ENCODE measurements at places on chromosomes 11 and 22.
A peak's percentile ranks its signal among the peaks of the same experiment; 100 is the strongest.

DNA sequence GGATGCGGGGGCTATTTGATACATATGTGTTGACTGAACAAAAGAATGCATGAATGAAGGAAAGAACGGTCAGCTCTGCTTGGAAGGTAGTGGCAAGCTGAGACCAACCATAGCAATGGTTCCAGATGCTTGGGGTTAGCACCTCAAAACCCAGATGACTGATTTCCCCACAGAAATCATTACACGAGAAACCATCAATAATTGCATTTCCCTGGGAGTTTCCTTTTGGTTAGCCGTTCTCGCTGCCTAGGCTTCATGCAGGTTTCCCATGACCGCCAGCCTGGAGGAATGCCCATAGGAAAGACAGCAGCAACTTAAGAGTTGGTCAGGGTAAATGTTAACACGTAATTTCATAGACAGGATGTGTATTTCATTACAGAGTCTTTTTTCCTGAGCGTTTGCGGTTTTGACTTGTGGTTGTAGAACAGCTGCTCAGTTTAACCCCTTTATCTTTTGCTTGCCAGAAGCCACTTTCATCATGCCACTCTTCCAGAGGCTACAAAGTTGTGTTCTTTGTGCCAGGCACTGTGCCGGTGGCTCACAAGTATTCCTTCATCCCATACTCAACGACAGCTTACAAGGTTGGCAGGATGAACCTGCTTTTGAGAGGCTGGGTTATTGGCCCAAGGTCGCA, 2.8 kb downstream of the IL17RA start:
- peak; percentile 10 for DNase-seq

DNA sequence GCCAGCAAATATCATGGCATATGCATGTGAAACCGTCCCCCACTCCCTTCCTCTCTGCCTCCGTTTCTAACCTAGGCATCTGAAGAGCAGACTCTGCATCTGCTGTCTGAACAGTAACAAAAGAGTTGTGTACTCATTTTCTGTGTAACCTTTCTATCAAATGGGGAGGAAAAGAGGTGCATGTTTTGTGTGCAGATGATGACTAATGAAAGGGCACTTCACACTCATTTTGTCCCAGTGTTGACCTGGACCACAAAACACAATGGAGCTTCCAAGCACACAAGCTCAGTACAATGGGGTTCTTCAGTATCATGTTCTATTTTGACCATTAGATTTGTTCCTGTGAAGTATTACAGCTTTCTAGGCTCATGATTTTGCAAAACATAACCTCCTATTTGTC, 13.0 kb downstream of the JHY start:
- DNase-seq = no peak

- DNase-seq = no peak
These were observed 2.9 kb downstream of the ELF5 start for GRCh38 chr11:34510673-34511072.

- DNase-seq = no peak
These were observed 208.4 kb downstream of the ARHGAP42 start for GRCh38 chr11:100895449-100895848.

DNA sequence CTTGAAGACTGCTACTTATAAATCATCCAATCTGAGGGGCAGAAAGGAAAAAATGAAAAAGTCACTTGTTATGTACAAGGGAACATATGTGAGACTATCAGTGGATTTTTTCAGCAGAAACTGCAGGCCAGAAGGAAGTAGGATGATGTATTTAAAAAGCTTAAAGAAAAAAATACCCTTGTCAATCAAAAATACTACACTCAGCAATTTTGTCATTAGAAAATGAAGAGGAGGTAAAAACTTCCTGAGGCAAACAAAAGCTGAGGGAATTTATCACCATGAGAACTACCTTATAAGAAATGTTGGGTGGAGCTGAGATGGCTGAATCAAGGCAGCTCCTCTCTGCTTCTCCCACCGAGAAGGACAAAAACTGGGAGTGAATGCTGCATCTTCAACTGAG, 21.1 kb downstream of the MRGPRX2 start:
- no peak for DNase-seq

GRCh38 chr11:37788141-37788877, 1190.3 kb upstream of the RAG2 start:
- DNase-seq = no peak

- peak; percentile 36 for DNase-seq
These were observed 1.6 kb downstream of the MCAM start for GRCh38 chr11:119315131-119316015.

DNA sequence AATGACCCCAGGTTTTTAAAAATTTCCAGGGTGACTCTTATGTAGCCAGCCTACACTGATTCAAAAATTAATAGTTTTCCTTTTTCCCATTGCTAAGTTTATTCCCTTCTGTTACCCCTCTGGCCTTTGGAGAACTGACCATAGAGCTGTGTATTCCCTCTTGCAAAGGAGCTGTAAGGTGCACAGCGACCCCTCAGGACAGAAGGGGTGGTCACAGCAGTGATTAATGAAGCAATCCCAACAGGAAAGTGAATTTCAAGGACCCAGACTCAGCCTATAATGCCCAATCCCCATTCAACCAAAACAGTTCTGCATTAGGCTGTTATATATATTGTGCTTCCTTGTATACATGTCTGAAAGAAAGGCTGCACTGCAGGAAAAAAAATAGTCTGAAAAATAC, 147.1 kb downstream of the WT1 start:
- no peak for DNase-seq

GRCh38 chr11:69653406-69653960, 12.5 kb downstream of the CCND1 start:
- no peak for DNase-seq

GRCh38 chr22:46238541-46238940, 11.6 kb downstream of the CDPF1 start:
- no peak for DNase-seq

DNA sequence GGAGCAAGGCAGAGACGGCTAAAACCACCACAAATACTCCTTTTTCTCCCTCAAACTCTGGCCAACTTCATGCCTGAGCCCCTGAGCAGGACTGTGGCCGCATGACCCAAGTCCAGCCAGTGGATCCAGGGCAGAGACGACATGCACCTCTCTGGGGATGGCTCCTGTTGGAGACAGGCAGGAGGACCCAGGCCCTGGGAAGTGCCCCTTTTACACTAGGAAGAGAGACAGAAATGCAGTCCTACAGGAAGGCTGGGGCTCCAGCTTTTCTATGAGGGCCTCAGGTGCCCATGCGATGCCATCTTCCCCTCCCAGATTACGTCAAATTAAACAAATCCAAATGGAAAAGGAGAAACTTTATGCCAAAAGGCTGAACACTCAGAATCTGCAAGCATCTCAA, 498.0 kb downstream of the BRD1 start:
- DNase-seq = no peak

DNA sequence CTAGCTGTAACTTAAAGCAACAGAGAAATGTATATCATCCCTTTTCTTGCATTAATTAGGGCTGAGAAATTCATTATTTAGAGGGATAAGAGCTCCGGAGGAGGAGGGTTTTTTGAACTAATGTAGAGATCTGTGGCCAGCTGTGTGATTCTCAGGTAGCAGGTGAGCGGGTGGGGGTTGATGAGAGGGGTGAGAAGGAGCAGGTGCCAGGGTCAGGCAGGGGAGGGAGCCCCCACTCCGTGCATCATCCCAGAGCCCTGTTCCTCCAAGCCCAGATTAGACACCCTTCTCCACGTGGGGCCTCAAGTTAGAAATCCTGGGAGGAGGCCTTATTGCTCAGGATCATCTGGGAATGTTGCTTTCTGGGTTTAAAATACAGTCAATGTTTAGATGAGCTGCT, 24.9 kb downstream of the ZBTB16 start:
- no peak for DNase-seq

- DNase-seq = no peak
These were observed 6.5 kb downstream of the FAR1 start for GRCh38 chr11:13674799-13675509.

- DNase-seq = no peak
These were observed 197.0 kb upstream of the SORL1-AS1 start for GRCh38 chr11:121649798-121650197.

DNA sequence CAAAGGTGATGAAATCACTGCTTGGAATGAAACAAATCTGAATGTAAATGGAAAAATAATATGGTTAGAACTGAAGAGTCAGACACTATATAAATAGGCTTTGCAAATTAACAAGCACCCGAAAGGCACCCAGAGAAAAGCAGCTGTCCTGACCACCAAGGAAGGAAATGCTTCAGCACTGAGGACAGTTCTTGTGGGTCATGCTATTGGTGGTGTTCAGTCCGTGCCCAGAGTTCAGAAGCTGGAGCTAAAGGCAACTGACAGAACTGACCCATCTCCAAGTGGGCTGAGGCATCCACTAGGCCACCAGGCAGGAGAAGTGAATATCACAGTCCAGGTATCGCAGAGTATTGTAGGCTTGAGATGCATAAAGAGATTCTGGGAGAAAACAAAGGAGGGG, 208.9 kb downstream of the OPCML start:
- no peak for DNase-seq

- DNase-seq = peak; percentile 16
These were observed 161.4 kb downstream of the BRD1 start for GRCh38 chr22:49666146-49666809.

GRCh38 chr22:36911887-36912661, 1.4 kb upstream of the CSF2RB start:
- no peak for DNase-seq

DNA sequence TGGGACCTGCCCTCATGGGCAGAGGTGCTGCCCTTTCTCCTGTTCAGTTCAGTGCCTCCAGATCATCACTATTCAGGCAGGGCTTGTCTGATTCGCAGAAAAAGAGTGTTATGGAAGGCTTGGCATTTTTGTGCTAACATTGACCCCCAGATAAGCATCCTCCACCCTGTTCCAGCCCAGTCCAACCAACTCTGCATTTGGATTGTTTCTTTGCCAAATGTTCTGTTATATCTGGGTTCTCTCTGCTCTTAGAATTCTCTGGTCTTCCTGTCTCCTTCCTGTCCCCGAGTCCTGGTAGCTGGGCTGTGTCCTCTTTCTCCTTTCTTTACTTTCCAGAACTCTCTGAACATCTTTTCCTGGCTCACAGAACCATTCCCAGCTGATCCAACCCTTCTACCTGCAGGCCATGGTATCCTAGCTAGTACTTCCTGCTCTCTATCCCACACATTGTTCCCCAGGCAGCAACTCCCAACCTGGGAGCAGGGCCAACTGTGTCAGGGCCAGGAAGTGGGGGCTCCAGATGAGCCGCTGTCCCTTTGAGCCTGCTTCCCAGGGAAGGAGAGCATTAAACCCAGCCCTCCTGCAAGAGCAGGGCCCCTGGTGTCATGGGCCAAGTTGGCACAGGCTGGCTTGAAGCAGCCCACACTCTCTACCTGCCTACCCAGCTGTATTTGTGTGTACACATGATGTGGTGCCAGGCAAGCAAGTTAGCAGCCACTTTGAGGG, 280.7 kb upstream of the CADM1 start:
- no peak for DNase-seq

- no peak for DNase-seq
These were observed 15.6 kb downstream of the SMC1B start for GRCh38 chr22:45397806-45398205.

GRCh38 chr11:70799386-70799785, 401.1 kb downstream of the CTTN start:
- DNase-seq = no peak

- no peak for DNase-seq
These were observed 91.6 kb downstream of the CECR2 start for GRCh38 chr22:17460895-17461294.

- DNase-seq = peak; percentile 75
These were observed at the start of gene HDAC10 for GRCh38 chr22:50250555-50251476. HDAC10 (minus strand) TSS chr22:50251265; CDS start chr22:50251032, 233 bp downstream.

- DNase-seq = no peak
These were observed 91.8 kb upstream of the RAB1B start for GRCh38 chr11:66176650-66177049.

DNA sequence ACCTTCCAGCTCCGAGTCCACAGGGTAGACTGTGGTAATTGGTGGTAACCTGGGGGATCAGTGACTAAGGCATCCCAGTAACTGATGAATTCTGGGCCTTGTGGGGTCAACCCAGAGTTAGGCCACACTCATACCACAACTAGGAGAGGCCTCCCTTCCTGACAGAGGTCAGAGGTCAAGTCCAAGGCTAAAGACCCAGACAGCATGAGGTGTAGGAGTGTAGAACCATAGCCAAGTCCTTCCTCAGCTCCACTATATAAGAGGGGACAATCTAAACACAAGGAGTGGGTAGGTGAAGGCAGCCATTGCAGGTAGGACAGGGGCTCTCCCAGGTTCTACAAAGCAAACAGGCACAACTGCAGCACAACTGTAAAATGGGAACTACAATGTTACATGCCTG, 4.6 kb downstream of the AP1B1 start:
- no peak for DNase-seq

- no peak for DNase-seq
These were observed 5.0 kb downstream of the SHANK3 start for GRCh38 chr22:50677493-50678217.

DNA sequence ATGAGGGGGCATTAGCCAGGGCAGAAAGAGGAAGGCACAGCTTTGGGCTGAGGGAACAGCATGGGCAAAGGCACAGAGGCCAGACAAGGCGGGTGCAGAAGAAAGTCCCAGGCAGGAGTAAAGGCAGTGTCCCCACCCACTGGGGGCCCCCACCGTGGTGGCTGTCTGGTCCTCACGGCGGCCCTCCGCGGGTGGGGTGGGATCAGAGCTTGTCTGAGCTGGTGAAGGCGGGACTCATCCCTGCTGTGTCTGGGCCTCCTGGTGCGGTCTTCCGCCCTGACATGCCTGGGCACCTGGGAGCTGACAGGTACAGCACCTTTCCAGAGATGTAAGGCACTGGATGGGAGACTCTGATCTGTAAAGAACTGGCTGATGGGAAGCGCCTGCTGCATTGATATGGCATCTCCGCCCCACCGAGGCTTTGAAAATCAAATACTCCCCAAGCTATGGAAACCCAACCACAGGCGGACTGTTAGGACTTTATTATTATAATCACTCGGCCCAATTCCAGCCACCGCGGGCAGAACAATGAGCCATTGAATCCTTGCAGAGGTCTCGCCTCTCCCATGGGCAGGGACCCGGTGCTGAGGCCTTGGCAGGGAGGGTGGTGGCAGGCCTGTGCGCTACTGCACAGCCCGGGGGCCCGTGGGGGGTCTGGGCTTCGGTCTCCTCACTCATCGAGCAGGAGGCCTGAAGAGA, 14.2 kb upstream of the GNB1L start:
- DNase-seq = no peak

DNA sequence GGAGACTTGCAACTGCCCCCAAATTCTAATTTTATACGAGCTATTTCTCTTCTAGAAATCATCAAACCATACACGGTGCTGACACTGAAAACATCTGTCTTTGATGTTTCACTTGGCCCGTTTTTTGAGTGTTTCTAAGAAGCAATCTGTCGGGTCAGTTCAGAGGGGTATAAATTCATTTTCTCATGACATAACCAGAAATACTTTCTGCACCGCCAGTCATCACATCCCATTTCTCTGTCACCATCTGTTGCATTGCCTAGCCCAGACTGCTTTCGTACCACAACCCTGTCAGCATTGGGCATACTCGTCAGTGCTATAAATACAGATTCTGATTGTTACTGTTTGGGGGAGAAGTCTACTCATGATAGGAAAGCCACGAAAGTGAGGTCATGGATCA, 63.1 kb upstream of the CCDC90B start:
- no peak for DNase-seq

- DNase-seq = no peak
These were observed 88.4 kb upstream of the SLC22A12 start for GRCh38 chr11:64502634-64503033.

- no peak for DNase-seq
These were observed 57.6 kb downstream of the GRIA4 start for GRCh38 chr11:105667441-105667840.

All from CD8-positive, alpha-beta memory T cell (primary cell).